ENCODE measurements at places on chromosomes 11 and 22.

DNA sequence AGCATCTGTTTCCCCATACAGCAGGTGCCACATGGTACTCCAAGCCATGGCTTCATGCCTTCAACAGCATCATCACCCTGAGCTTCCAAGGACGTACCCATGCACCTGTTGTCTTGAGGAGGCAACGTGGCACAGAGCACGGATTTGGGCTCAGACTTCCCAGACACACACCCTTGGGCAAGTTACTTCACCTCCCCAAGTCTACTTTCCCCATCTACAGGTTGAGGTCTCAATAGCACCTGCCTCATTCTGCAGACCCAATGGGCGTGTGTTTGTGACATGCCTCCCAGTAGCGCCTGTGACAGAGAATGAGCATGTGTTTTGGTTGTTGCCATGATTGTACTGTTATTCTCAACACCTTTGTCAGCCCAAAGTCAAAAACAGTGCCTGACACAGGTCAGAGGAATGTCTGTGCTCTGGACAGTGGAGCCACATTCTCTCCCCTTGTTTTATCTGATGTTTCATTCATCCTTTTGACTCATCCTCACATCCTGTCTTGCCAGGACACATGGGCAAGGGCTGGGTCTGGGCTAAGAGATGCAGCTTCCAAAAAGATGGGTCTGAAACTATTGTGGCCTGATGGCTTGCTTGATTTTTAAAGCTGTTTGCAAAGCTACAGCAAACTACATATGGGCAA lies 53.4 kb upstream of the CCND1 start:
- peak; percentile 20 for DNase-seq

DNA sequence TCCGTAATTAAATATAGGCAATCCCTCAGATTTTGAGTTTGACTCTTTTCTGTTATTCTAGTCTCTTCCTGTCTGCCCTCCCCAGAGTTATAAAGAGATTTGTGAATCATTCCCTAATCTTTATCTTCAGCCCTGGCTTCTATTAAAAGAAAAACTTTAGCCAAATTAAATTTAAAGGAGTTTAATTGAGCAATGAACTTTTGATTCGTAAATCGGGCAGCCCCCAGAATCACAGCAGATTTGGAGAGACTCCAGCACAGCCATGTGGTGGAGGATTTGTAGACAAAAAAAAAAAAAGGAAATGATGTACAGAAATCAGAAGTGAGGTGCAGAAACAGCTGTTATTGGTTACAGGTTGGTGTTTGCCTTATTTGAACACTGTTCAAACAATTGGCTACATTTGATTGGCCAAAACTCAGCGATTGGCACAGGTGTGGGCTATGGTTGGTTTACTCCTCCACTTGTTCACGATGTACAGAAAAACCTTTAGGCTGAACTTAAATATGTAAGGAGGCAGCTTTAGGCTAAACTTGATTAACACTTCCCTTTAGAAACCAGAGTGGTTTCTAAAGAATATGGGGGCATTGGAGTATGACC lies 2.3 kb upstream of the ALKBH8 start:
- DNase-seq = no peak

DNA sequence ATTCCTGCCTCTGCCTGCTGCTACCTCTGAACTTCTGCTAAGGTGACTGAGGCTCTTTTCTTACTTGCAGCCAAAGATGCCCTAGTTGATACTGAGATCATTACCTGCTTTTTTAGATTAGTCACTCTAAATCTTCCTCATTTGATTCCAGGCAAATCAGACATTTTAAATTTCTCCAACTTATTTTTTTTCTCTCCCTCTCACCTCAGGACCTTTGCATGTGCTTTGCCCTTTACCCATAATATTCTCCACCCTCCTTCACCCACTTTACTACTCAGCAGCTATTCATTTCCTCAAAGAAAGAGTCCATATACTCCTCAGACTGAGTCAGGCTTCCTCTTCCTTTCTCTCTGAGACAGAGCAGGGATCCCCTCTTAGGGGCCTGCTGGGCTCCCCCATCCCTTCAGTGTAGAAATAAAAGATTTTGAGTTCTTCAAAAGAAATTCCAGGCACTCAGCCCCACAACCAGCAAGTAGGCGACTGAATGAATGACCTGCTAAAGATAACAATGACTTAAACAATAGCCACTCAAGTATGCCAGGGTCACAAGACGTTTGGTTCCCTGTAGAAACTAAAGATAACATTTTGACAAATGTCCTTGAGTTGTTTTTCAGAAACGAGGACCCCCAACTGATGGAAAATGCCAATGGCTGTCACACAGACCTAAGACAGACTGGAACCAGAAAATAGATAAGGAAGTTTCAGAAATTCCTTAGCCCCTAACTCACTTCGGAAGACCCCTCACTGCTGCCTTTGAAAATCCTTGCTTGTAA lies 104.2 kb downstream of the MTNR1B start:
- no peak for DNase-seq

DNA sequence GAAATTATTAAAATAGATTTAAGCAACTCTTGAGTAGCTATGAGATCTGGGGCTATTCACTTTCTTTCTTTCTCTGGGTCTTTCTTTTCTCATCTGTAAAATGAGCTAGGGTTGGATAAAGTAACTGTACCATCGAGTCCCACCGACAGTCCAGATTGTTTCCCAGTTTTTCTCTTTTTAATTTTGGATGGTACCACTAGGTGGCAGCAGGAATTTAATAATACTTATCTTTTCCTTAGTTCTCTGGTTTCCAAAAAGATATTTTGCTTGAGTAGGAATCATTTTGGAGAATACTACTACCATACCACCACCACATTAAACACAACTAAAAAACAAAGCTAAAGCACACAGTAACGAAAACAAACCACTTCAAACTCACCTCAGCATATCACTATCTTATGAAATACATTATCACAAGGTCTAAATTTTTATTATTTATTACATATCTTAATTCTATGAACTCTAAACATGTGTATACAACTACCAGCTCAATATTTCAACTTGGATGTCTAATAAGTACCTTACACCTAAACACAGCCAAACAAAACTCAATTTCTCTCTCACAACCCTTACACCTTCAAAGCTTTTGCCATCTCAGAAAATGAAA lies 584.0 kb downstream of the KCNA4 start:
- no peak for DNase-seq

- DNase-seq = no peak
Measured at GRCh38 chr11:7418906-7419305, 66.4 kb upstream of the OLFML1 start.

GRCh38 chr11:19574916-19575315 lies 137.7 kb upstream of the NAV2 start:
- DNase-seq = no peak

DNA sequence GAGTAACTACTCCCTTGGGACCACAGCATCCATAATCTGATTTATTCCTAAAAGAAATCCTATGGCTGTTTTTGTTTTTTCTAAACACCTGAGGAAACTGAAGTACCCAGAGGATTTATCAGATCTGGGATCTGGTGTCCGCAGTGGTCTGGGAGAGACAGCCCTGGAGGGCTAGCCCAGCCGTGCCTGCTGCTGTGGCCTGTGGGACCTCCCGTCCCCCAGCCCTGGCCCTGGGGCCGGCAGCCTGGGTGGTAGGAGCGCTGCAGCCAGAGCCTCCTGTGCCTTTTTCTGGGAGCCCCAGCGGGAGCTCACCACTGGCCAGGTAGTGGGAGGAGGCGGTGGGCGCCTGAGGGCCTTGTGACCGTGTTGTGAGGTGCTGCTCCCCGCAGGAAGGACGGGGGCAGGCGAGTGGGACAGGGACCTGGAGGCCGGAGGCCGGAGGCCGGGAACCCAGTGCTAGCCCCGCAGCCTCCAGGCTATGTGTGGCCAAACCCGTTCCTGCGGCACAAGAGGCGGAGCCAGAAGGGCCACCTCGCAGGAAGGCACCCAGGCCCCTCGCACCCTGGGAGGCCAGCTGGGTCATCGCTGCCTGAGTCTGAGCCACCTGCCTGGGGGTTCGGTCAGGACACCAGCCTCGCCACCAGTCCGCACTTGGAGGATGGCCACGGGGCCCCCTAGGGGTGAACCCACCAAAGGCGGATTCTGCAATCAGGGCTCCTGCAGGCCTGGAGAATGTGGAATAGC lies 18.2 kb upstream of the C11orf96 start:
- no peak for DNase-seq

GRCh38 chr11:110287537-110287936 lies 8.9 kb downstream of the RDX start:
- DNase-seq = no peak

DNA sequence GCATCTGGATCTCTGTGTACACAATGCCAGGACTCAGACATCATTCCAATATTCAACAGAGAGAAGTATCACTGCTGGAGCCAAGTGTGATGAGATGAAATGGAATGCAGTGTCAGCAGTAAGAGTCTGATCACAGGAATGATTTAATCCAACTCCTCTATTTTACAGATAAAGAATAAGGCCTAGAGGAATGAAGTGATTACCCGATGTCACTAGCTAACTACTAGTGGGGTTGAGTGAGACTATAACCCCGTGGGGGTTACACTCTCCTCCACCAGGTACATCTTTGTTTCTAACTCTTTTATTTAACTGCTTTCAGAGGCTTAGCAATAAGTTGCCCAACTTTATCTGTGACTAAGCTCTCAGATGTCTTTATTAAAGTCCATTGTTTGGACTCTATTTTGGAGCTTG lies 94.2 kb upstream of the FAT3 start:
- DNase-seq = no peak

GRCh38 chr11:924406-925157 lies 1.1 kb upstream of the AP2A2 start:
- DNase-seq = no peak

DNA sequence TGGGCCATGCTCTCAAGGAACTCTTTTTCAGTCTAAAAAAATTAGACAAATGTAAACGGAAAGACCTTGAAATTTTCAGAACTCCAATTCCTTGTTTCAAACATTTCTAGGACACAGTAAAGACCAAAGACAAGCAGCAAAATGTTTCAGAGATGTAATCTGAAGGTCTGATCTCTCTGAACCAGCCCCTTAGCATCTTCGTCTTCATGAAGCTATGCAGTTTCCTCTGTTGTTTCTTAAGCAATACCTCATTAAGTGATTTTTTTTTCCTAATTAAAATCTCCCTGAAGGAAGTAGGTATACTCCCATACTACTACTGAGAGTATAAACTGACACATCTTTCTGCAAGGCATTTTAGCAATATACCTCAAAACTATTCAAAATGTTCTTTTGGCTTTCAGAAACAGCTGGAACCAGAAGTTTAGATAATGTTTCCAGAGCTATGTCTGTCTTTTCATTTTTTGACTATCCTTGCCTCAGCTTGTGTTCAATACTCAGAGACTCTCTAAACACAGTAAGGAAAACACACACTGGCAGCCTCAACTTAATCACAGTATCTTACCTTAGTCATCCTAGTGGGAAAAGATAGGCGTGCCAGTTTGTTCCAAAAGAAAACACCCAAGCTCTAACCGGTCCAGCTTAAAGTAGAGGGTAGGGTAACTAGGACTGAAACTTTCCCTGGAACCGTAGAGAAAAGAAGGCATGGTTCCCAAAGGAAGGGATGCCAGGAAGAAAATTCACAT lies 25.1 kb downstream of the SBF2 start:
- DNase-seq = no peak

- no peak for DNase-seq
Measured at GRCh38 chr22:36147196-36147791, 13.3 kb downstream of the APOL3 start.

GRCh38 chr22:49015993-49016908 lies 811.4 kb downstream of the BRD1 start:
- no peak for DNase-seq

DNA sequence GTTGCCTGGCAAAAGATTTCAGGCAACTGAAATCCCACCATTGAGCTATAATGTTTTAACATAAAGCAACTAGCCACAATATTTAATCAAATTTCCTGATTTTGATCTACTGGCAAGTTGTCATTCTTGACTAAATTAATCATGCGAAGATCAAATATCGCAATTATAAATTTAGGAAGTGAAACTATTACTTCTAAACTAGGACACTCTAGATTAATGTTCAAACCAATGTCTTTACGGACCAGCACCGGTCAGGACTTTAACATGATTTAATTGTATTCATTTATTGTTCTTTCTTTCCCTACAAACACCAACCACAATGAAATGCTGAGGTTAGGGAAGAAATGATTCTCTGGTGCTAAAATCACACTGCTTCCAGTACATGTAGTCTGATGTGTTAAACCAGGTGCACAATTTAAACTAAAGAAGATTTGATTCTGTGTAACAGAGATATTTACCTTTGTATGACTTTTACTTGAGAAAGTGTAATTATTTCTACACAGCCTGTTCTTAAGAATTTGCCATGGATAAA lies 14.9 kb downstream of the GAS2 start:
- DNase-seq = no peak

GRCh38 chr11:122319691-122320620 lies 203.9 kb upstream of the BLID start:
- no peak for DNase-seq

- DNase-seq = no peak
Measured at GRCh38 chr11:28702450-28702790, 594.2 kb downstream of the METTL15 start.

DNA sequence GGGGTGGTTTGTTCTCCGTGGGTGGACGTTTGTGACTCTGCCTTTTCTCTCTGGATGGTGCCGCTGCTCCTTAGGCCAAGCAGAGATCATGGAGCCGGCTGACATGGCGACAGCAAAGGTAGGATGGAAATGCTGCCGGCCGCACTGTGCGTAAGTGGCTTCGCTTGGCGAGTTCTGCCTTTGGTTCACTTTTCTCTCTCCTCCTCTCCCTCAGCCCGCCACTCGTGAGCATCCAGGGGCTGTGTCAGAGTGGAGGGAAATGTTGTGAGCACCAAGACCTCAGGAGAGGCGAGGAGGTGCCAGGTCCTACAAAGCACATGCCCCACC lies 80.5 kb downstream of the GRAMD1B start:
- no peak for DNase-seq

- DNase-seq = peak; percentile 92
Measured at GRCh38 chr11:12723421-12724300, 49.4 kb downstream of the TEAD1 start.

DNA sequence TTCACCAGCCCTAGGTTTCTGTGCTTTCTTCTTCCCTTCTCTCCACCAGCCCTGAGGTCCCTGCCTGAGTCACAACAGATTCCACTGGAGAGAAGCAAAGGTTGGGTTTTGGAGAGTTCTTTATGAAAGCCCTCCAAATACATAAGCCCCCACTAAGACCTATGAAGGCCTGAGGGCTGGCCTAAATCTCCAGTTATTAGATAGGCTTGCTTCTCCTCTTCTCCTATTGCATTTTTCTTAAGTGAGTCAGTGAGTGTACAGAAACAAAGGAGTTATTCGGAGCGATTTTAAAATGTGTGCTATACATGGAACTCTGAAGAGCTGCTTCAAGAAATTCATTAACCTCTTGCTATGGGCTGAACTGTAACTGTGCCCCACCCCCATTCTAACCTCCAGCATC lies 1057.3 kb downstream of the OPCML start:
- DNase-seq = no peak

DNA sequence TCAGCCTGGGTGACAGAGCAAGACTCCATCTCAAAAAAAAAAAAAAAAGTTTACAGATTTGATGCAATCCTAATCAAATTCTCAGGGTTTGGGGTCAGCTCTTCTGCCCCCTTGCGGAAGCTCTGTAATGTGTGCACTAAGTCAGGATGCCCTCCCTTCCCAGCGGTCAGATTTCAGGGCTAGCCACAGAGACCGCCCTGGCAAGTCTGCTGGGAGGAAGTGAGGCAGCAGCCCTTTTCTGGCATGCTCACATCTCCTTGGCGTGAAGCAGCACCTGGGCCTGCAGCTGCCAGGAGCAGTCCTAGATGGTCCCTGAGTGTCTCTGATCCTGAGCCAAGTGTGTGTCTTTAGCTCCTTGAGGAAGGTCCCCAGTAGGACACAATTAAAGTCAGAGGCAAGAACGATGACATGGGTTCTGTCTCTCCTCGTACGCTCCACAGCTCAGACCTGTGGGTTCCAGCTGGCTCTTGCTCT lies 10.9 kb upstream of the APOBEC3C start:
- DNase-seq = peak; percentile 57

Measured in epithelial cell of prostate (primary cell).